ENCODE measurements at places on chromosomes 13 and 19.

DNA sequence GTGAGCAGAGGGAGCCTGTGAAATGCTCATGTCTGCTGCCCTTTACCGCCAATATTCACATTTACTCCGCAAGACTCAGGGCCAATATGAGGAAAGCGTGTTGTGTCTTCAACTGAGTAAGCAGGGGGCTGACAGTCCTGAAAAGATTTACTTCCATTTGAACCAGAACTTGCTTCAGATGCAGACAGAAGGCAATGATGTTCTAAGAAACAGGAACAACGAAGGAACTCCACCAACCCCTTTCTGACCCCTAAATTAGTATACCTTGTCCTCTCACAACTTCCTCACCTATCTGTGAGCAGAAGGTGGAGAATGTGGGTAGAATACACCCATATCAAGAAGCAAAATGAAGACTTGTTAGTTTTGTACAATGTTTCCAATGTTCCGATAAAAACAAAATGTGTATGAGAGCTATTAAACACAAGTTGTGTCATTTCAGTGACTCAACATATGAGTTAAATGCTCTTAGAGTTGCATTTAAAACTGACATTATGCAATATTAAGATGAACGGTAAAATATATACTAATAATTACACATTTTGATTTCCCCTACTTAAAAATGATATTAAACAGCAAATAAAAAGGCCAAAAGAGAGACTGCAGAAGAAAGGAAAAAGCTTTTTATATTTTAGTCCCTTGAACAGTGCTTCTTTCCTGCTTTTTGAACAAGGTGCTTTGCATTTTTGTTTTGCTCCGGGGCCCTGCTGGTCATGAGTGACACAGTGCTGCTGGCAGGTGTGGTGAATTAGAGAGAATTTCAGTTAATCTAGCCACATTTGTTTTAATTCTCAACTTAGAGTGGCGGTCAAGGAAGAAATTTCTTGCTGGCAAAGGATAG, 16.0 kb downstream of the TMEM272 start:
- no peak for DNase-seq

- DNase-seq, result peak; percentile 79
Measured at GRCh38 chr13:94859278-94859691, 146.9 kb upstream of the SOX21 start.

GRCh38 chr13:25375727-25376358, 4.1 kb downstream of the ATP8A2 start:
- DNase-seq, result no peak

DNA sequence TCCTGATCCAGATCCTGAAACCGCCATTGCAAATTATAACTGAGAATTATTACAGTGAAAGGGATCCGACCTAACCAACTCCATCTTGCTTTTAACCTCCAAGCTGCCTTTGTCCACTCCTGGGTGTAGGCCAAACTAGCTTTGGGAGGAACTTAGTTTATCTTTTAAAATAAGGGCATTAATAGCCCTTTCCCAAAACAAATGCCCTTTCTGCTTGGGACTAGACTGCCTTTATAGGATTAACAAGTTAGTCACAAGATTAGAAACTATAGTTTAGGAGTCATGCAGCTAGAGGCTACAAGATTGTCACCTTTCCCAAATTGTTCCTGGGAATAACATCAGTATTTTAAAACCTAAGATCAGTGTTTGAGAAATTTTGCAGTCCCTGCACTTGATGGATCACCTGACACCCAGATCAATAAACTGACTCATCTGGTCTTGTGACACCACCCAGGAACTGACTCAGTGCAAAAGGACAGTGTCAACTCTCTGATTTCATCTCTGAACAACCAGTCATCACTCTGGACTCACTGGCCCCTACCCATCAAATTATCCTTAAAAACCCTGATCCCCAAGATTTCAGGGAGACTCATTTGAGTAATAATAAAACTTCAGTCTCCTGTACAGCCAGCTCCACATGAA, 4.1 kb upstream of the ZNF841 start:
- DNase-seq, result no peak

GRCh38 chr19:8655340-8655709, 24.9 kb downstream of the NFILZ start:
- DNase-seq, result no peak

DNA sequence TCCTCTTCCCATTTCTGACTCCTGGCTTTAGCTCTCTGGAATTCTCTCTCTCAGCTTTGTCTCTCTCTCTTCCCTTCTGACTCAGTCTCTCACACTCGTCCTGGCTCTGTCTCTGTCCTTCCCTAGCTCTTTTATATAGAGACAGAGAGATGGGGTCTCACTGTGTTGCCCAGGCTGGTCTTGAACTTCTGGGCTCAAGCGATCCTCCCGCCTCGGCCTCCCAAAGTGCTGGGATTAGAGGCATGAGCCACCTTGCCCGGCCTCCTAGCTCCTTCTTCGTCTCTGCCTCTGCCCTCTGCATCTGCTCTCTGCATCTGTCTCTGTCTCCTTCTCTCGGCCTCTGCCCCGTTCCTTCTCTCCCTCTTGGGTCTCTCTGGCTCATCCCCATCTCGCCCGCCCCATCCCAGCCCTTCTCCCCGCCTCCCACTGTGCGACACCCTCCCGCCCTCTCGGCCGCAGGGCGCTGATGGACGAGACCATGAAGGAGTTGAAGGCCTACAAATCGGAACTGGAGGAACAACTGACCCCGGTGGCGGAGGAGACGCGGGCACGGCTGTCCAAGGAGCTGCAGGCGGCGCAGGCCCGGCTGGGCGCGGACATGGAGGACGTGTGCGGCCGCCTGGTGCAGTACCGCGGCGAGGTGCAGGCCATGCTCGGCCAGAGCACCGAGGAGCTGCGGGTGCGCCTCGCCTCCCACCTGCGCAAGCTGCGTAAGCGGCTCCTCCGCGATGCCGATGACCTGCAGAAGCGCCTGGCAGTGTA, 2.7 kb downstream of the APOE start:
- DNase-seq, result no peak

DNA sequence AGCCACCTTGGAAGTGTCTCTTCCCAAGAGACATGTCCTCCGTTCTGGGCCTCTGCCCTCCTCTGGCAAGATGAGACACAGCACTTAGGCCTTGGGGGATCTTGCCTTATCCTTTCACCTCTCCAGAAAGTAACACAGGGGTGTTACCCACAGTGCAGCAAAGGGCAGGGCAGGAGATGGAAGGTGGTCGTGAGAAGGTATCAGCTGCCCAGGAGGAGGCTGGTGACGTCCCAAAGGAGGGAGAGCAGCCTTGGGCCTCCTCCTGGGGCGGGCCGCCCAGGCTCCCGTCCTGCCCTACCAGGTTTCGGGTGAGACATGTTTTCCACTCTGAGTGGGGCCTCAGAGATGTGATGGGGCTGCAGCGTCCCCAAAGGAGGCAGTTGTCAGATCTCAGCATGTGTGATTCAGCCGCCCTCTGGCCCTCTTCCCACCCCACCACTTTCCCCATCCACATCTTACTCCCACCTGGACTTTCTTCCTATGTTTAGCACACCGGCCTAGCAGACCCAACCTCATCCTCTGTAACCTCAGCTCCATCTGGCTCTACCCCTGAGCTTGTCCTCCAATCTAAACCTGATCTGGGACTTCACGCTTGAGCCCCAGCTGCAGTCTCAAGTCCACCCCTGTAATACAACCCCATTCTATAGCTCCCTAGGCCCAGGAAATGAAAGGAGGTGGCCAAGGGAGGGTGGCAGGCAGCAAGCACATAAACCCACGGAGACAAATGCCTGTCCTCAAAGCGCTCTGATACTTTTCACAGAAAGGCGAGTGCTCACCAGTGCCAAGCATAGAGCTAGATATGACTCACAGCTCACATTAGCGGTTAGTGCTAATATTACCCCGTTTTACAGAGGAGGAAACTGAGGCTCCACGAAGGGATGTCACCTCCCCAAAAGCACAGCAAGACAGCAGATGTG, 9.3 kb downstream of the POU2F2 start:
- DNase-seq, result no peak

All from heart left ventricle (tissue), 16 donors.